ENCODE measurements at places on chromosomes 3 and 15.

DNA sequence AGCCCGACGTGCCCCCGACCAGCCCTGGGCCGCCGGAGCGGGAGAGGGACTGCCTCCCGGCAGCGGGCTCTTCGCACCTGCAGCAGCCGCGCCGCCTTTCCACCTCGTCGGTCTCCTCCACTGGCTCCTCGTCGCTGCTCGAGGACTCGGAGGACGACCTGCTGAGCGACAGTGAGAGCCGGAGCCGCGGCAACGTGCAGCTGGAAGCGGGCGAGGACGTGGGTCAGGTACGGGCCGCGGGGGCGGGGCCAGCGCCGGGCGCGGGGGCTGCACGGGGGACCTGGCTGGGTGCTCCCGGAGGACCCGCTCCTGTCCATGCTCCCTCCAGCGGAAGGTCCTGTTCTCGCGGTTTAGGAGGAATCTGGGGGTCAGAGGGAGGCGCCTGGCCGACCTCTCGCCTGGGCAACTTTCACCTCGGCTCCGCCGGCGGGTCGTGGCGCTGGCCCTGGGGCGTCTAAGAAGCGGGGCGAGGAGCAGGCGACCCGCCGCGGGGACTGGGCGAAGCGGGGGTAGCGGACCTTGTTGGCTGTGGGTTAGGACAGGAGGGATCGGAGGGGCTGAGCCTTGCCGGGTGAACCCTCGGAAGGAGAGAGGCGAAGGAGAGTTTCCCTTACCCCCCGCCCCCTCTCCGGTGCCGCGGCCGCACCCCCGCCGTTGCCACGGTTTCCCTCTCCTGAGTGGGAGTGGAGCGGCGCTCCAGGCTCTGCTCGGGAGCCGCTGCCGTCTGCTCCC lies 682 bp downstream of the ITPKA start:
- peak; percentile 60 for DNase-seq

GRCh38 chr3:80586338-80586737 lies 818.5 kb upstream of the ROBO1 start:
- DNase-seq = no peak

DNA sequence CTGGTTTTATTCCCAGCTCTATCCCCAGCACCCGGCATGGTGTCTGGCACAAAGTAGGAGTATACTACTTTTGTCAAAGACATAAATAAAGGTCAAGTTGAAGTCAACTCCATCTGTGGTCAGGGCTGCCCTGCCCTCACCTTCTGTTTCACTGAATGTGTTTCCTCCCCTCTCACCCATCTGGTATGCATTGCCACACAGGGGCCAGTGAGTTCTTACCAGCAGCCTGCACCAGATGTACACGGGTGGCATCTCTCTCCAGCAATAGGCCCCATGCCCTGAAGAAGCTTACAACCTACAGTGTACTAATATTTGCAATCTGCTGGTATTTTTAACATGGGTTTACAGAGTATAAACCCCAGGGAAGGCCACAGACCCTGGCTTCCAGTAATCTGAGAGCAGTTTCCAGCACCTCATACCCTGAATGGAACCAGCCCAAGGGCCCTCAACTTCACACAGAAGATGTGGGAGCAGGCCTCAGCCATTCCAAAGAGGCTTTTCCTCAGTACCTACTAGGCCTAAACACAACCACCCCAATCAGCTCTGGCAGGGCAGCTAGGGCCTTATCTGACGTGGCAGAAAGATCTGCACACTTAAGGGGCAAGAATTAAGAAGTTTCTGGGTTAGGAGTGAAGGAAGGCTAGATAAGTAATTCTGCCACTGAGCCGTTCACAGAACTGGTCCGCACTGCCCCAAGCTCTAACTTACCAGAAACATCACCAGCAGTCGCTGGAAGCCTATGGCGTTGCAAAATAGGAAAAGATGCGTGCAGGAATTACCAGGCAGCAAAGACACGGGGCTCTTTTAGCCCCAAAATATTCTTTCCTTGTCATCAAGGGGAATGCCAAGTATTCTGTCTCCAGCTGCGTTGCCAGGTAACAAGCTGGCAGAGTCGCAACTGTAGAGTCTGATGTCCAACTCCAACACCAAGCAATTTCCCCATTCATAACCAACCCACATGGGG lies 2.1 kb downstream of the IDH2 start:
- DNase-seq = peak; percentile 46

DNA sequence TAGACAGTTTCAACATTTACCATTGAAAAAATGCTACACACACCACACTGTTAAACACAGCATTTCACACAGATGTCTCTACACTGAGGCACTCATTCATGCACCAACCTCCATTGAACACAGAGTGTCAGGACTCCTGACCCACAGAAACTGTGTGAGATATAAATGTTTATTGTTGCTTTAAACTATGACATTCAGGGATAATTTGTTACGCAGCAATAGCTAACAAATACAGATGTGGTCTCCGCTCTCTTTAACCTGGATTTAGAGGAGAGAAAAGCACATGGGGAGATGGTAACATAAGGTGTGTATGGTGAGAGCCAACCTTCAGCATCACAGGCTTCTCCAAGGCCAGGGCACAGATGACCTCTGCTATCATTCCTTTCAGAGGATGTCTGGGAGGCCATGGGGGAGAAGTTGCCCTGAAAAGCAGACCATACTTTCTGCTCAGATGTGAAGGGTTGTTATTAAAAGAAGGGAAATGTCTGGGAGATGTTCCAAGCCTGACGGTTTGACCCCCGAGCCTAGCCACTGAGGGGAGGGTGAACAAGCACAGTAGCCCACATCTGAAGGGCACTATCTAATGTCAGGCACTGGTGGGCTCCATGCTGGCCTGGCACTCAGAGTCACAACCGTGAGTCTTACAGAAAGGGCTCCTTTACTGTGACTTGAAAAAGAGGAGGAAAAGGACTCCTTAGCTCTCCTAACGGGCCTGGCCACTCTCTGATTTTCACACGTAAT lies 284.5 kb upstream of the TLE3 start:
- DNase-seq = no peak

DNA sequence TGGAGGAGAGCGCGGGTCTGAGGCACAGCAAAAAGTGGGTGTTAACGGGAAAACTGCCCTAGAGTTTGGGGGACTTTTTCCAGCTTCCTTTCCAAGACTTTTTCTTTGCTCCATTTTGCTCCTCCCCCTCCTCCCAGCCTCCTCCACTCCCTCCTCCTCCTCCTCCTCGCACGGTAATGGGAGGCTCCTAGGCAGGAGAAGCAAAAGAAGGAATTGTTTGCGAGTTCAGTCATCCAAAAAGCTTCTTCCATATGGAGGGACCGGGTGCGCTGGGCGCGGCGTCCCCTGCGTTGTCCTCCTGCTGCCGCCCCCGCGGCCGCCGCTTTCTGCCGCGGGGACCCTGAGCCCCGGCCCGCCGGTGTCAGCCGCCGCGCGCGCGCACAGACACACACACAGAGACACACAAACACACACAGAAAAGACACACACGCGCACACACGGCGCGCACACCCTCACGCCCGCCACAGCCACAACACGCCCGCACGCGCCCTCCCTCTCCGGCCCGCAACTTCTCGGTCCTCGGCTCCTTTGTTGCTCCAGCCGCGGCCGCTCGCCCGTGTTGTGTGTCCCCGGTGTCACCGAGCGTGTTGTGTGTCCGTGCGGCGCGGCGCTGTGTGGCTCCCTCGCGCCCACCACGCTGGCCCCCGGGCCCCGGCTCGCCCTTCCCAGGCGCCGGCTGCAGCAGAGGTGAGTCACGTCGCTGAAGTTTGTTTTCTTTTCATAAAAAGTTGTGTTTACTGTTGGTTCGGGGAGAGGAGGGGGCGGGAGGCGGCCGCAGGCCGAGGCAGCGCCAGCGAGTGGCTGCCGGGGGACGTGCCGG lies at the start of gene BOC:
BOC (plus strand) TSS at position 228 of the 820 bp plus-strand sequence. CDS start 38,246 bp downstream, outside the sequence.
- DNase-seq = peak; percentile 15

DNA sequence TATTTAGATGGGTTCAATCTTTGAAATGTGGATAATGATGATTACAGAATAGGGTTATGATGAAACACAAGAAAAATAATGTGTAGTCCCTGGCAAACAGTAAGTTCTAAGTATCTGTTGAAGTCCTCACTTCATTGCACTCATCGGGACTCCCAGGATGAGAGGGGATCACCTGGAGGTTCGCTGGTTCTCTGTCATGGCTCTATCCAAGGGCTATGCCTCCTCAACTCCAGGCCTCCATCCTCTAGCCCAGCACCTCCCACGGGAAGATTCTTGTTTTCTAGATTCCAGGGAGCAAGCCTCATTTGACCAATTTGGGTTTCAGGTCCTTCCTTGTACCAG lies 45.5 kb downstream of the ANP32A start:
- DNase-seq = no peak

- DNase-seq = no peak
Observed at GRCh38 chr15:64985366-64986033, 4.2 kb downstream of the SPG21 start.

- no peak for DNase-seq
Observed at GRCh38 chr3:156321945-156322344, 201.6 kb downstream of the KCNAB1 start.

DNA sequence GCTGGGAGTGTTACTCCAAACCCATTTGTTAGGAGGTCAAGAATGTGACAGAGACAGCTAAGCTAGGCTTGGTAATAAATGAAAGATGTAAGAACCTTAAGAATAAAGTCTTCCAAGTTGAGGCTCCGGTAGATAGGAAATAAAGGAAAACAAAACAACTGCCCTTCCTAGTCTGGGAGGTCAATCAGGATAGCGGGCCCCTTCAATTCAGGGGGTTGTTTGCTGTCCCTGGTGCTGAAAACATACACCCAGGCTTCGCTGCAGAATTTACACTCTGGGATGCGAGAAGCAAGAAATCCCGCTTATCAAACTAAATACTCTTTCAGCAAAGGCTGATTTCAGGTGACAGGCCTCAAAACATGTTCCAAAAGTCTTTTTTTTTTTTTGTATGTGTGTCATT lies 393.4 kb downstream of the NTRK3 start:
- no peak for DNase-seq

Measured in stimulated activated naive CD8-positive, alpha-beta T cell treated with anti-CD3 and anti-CD28 coated beads, Interleukin-15, Interleukin-2, amounts not matched to agents 100 U/mL and 50 U/mL, for 24 hours (primary cell).